ENCODE measurements at places on chromosomes 5 and 9.

DNA sequence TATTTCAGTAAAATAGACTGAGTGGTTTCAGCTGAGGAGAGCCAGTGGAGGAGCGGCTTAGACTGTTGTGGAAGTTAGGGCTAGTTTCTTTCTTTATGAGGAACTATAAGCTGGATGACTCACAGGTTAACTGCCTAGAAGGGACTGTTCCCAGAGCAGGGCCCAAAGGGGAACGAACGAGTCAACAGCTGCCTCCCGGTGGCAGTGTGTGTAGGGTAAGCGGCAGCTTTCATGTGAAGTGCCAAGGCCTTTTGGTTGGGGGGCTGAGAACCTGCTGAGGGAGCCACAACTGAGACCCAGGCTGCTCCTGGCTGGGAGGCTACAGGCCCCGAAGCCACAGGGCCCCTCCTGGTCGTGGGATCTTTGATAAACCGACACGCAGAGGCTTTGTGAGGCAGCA lies 7.0 kb downstream of the SQSTM1 start:
- DNase-seq, result peak; percentile 52

DNA sequence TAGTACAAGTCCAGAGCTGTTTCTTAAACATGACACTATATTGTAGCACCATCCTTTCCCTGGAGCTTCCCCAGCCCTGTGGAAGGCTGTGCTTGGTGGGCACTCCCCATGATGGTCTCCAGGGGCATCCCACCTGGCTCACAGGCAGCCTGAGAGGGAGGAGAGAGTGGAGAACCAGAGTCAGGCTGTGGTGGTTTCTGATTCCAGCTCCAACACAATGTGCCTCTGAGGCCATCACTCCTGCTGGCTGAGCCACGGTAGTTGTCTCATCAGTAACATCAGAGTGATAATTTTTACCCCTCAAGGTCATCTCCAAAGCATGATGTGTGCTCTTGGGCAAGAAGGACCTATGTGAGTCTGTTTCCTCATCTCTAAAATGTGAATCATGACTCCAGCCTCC lies 398.0 kb downstream of the CDK5RAP2 start:
- no peak for DNase-seq

- DNase-seq, result no peak
Observed at GRCh38 chr9:27572061-27572460, 1.2 kb downstream of the C9orf72 start.

DNA sequence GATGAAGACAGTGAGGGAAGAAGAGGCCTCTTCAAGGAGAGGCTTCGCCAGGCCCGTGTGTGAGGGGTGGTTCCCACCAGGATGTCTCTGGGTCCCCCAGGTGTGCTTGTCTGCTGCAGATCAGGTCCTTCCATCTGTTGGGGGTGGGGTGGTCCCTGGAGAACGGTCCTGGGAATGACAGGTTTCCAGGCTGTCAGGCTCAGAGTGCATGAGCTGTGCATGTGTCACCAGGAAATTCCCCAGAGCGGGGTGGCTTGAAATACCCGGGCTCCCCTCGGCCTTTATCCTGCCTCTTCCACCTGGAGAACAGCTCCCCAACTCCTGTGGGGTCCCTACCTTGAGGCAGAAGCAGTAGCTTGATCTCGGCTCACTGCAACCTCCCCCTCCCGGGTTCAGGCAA lies 118.8 kb downstream of the GAPVD1 start:
- no peak for DNase-seq

GRCh38 chr5:108366500-108366899 lies 15.4 kb downstream of the FBXL17 start:
- no peak for DNase-seq

DNA sequence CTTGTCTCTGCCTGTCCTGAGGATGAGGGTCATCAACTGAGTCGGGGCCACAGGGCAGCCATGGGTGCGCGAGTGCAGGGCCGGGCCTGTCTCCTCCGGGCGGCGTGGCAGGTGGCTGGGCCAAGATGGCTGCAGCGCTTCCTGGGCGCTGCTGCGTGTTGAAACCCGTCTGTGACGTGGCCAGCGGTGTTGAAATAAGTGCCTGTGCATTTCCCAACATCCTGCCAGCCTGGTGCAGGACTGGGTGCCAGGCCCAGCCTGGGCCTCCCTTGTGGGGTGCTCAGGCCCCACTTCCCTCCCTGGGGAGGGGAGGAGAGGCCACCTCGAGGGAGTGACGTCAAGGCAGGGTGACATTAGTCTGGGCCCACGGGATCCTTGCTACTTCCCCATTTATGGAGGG lies 45.5 kb downstream of the RXRA start:
- DNase-seq, result no peak

GRCh38 chr5:54904425-54904824 lies 81.0 kb downstream of the ESM1 start:
- DNase-seq, result no peak

- DNase-seq, result no peak
Observed at GRCh38 chr5:170632266-170632984, 128.6 kb downstream of the KCNIP1 start.

- DNase-seq, result no peak
Observed at GRCh38 chr5:53942724-53943123, 367.6 kb downstream of the ARL15 start.

- no peak for DNase-seq
Observed at GRCh38 chr5:131525805-131526204, 109.2 kb downstream of the RAPGEF6 start.

DNA sequence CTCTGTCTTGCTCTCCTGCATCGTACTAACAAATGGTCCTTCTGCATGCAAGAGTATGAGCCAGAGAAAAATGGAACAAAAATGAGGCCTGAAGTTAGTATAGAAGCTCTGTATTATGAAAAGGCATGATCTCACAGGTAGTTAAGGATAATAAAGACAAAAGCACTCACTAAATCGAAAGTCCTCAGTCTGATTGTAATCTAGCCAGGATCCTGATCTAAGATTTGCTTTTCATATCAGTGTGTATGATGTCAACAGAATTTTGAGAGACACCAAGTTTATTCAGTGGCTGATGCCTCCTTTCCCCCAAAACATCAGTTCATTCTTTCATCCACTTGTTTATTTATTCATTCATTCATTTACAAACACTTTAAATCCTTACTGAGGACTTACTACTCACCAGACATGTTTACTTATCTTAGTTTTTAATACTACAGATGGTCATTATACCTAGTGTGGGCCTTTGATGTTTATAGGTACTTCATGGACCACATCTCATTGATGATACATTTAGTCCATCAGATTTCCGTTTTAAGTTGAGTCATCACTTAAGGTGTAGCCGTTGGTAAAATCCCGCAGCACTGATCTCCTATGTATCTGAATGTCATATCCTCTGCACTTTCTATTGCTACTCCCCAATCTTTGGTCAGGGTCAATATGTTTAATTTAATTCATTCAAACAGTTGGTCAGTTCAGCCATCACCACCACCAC lies 105.2 kb upstream of the DHFR start:
- DNase-seq, result peak; percentile 79

- no peak for DNase-seq
Observed at GRCh38 chr9:80020530-80020929, 448.8 kb downstream of the TLE4 start.

DNA sequence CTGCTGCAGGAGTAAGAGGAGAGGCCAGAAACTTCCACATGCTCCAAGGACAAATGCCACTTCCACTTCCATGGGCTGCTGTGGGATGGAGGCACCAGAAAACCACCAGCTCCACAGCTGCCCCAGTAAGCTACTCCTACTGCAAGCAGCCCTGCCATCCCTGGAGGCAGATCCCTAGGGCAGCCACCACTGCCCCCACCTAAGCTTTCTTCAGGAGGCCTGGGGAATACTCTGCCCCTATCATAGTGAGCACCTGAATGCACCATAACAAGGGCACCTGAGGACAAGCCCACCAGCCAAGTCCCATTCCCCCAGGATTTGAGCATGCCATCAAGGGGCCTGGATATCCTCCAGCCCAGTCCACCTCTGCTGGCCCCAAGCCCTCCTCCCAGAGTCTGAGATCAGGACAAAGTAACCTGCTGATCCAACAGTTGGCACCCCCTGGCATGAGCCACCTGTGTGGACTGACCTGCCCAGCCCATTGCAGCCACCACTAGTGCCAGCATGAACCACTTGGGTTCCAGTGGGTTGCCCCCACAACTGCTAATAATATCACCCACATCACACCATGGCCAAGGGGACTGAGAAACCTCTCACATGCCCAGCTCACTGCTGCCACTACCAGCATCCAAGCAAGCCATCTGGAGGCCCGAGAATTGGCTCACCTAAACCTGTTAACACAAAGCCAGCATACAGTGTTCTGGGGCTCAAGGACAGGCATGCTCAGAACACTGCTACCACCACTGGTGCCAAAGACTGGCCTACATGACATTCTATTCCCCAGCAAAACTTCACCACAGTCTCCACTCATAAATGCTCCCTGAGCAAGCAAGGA lies 480.1 kb downstream of the CDH12 start:
- DNase-seq, result no peak

DNA sequence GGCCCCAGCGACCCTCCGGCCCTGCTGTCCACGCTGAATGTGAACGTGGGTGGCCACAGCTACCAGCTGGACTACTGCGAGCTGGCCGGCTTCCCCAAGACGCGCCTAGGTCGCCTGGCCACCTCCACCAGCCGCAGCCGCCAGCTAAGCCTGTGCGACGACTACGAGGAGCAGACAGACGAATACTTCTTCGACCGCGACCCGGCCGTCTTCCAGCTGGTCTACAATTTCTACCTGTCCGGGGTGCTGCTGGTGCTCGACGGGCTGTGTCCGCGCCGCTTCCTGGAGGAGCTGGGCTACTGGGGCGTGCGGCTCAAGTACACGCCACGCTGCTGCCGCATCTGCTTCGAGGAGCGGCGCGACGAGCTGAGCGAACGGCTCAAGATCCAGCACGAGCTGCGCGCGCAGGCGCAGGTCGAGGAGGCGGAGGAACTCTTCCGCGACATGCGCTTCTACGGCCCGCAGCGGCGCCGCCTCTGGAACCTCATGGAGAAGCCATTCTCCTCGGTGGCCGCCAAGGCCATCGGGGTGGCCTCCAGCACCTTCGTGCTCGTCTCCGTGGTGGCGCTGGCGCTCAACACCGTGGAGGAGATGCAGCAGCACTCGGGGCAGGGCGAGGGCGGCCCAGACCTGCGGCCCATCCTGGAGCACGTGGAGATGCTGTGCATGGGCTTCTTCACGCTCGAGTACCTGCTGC lies 839 bp downstream of the KCNV2 start:
- DNase-seq, result no peak

DNA sequence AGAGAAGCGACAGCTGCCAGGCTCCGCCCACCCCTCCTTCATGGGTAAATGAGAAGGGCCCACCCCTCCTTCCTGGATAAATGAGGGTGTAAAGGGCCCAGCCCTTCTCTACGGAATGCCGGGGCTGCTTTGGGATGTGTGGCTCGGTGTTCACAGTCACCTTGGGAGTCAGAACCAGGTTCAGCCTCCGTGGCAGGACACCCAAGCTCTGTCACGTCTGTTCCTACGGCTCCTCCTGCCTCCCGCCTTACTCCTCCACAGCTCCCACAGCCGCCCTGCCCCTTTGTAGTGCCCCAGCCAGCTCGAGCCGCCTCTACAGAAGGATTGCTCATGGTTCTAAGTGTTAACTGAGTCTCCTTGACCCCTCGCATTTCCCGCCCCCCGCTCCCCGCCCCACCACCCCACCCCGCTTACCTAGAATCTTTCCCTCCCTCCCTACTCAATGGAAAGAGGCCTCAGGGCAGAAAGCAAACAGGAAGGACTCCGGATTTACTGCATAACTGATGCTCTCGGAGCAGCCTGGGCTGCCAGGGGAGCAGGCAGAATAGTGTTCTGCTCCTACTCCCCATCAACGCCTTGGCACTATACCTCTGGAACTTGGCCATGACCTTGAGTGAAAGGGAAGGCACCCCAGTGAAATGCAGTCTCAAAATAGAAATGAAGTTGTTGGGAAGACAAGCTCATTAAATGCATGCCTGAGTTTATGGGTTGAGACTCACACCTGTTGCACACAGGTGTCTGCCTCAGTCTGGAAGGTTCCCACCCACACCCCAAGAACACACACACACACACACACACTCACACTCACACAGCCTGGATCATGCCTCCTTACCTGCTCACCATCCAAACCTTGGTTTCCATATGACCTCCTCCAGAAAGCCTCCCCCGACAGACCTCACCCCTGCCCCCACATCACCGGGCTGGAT lies 59.6 kb downstream of the NEURL1B start:
- no peak for DNase-seq

GRCh38 chr5:55081541-55081940 lies 20.9 kb upstream of the GZMA start:
- no peak for DNase-seq

- DNase-seq, result no peak
Observed at GRCh38 chr9:77885104-77885672, 146.4 kb downstream of the GNAQ start.

- DNase-seq, result no peak
Observed at GRCh38 chr5:133343196-133343595, 269.1 kb downstream of the FSTL4 start.

DNA sequence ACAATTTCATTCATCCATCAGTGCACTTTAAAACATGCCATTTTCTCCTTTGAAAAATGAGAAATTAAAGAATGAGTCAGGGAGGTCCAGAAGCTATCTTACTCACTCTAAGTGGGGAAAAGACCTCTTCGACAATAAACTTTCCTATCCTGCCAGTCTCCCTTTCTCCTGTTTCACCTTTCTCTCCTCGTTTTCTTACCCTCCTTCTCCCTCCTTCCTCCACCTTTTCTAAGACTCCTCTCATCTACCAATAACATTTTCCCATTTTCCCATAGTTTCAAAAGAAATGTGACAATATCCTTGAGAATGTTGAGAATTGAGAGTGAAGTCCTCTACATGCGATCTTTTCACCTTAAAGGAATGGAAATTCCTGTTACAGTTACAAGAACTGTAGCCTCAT lies 450.5 kb upstream of the GRAMD2B start:
- no peak for DNase-seq

DNA sequence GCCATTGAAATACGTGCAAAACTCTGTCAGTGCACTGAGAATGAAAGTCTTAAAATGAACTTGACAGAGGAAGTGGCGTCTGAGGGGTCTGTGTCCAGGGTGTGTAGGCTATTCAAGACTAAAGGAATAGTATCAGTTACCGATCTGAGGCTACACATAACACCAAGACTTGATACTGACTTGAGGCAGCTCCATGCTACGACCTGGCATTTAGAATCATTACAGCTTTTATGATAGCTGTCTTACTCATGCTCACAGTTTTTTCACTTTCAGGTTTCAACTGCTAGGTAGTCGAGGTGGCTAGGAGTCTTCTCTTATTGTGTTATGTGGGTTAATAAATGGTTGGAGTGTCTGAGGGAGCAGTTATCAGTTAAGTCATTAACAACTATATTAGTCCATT lies 92.8 kb upstream of the SLCO6A1 start:
- peak; percentile 11 for DNase-seq

DNA sequence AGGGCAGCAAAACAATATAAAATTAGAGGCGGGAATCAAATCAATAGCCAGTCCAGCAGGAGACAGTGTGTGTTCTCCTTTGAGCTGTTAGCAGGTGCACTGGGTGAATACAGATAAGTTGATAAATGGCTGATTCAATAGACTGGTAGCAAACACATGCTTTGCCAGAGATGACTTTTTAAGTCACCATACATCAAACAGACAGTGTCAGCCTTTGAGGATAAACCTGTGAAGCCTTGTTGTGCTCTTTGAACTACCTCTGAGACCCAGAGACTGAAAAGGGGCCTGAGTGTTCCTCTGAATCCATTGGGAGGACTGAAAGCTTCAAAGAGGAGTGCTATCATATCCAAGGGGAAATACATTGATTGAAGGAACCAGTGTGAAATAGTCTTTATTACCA lies 301.9 kb downstream of the RASEF start:
- no peak for DNase-seq
